ENCODE measurements at places on chromosomes 12 and 14. TPM values are rescaled to one million over a fixed set of nuclear protein-coding genes. Genes with fewer than 3 reads are reported as not detected.

GRCh38 chr14:90508536-90509254, 111.9 kb downstream of the CALM1 start:
- DNase-seq, result no peak

DNA sequence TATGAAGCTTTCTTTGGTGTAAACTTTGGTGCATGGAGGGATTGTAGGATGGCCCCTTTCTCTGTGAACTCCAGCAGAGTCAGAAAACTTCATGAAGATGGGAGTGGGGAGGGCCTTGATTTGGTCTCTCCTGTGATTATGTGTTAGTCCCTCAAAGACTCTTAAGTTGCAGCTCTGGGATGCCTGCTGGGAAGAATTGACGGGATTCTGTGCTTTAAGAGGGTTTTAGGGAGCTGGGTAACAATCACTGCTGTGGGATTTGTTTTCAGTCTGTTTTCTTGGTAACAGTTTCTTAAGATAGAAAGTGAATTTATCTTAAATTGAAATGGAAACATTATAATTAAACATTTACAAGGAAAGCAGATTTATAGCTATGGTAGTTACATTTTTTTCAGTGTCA, 378.1 kb downstream of the AACS start:
- no peak for DNase-seq

GRCh38 chr12:116642683-116643082, 83.5 kb downstream of the MAP1LC3B2 start:
- DNase-seq, result no peak

DNA sequence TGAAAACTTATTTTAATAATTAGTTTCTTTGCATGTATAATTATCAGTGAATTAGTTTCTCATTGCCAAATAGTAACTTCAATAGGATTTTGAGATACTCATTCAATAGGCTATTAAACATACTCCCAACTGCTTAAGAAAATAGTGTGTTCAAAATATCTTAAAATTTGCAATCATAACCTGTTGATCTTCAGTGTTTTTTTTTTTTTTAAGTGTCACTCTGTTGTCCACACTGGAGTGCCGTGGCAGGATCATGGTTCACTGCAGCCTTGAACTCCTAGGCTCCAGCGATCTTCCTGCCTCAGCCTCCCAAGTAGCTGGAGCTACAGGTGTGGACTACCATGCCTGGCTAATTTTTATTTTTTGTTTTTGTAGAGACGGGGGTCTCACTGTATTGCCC, 1.5 kb upstream of the YARS2 start:
- DNase-seq, result no peak

PTPN21 gene
- total RNA-seq, result 0.17 TPM

ABHD4 gene
- total RNA-seq, result 13.6 TPM

KRT77 gene
- not detected for total RNA-seq

SLCO1B1 gene
- total RNA-seq, result not detected

GRCh38 chr12:68342966-68343365, 10.8 kb upstream of the MDM1 start:
- no peak for DNase-seq

All from activated CD4-positive, alpha-beta memory T cell treated with anti-CD3 and anti-CD28 coated beads for 36 hours (primary cell).